SJSA1 (cell line): ENCODE measurements at places on chromosomes 7 and 10. TPM values are rescaled to one million over a fixed set of nuclear protein-coding genes. Genes with fewer than 3 reads are reported as not detected.

BUD23 gene
- total RNA-seq = 42.2 and 45.5 TPM in 2 replicates

DNA sequence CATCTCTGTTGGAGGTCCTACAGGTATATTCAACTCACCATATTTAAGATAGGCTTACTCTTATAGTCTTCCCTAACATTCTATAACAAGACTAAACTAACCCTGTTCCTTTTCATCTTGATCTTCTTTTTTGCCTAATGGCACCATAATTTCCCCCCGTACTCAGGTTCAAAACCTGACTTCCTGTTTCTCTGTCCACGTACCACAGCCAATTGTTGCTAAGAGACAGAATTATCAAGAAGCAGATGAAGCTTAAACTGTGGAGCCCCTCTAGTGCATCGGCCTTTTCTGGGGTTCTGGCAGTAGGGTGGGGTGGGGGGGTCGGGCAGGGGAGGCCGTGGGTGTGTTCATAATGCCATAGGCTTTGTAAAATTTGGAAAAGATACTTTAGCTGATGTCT is 109.2 kb downstream of the EVX1 start:
- H3K4me3 ChIP-seq = no peak overlapping the region
- no peak overlapping the region for H3K27ac ChIP-seq
- no peaks in the 10 kb centered on the region for H3K36me3 ChIP-seq

GRCh38 chr10:84539216-84539615 is 210.8 kb downstream of the CCSER2 start:
- no peak overlapping the region for H3K4me3 ChIP-seq
- peaks cover 47% of the 10 kb centered on the region for H3K4me1 ChIP-seq
- peak overlapping the region; percentile 99 for H3K27ac ChIP-seq
- peaks cover 8% of the 10 kb centered on the region; the same call in 1 of the 2 replicates for H3K36me3 ChIP-seq

DNA sequence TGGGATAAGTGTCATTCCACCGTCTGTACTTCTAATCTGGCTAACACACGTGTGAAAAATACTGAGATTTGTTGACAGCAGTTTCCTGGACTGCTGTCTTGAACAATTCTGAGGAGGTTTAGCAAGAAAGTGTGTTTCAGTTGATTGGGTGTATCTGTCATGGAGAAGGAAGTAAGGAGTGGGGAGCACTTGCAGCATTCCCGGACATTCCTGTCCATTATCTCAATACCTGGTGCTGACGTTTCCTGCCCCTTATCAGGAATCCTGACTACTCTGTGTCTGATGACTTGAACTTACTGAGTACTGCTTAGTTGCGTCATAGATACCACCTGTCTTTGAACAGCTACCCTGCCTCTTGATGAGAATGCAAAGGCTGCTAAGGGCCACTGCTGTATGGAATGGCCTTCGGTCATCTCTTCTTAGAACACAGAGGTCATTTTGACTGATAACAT is 72.0 kb upstream of the VKORC1L1 start:
- DNase-seq = no peak
- H3K4me1 ChIP-seq = peaks cover 24% of the 10 kb centered on the region

DNA sequence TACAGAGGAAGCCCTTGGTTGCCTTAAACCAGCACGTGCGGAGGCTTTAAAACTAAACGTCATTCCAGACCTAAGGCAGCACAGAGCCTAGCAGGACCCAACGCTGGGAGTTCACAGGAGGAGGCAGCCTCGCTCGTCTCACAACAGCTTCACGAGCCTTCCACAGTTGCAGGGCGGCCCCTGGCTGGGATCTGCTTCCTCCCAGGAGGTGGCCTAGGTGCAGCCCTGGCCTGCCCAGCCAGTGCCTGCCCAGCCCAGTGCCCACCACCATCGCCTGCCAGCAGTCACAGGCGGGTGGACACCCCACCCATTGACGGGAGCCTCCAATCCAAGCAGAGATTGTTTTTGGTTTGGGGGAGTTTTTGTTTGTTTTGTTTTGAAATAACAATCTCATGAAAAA is 96.5 kb downstream of the PTPRN2 start:
- DNase-seq = no peak
- no peaks in the 10 kb centered on the region for H3K27me3 ChIP-seq
- no peak overlapping the region for H3K4me3 ChIP-seq
- no peak overlapping the region for H3K27ac ChIP-seq

DNA sequence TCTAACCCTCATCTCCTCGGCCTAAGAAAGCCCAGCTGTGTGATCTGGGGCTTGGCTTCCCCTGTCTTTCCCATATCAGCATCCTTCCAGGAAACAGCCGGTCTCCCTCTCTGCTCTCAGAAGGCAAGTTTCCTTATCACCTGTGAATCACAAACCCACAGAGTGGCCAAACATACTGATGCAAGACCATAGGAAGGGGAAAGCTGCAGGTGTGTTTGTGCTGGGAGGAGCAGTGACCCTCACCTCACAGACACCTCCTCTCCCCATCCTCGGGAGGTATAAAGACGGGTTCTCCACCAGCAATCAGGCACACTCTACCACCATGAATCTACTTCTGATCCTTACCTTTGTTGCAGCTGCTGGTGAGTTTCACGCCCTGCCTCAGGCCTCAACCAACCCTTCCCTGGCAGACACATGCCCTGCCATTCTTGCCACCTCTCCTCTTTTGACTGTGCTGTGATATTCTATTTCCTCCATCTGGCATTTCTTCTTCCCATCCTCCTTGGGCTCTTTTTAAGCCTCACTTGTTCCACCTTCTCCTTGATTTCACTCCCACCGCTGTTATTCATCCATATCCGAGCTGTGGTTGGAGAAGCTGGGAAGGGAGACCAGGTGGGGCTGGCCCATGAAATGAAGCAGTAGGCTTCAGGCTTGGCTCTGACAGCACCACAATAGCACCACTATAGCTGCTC is at the start of gene PRSS2:
Gene PRSS2 (plus strand): TSS at position 310 of the 692 bp plus-strand sequence. CDS start 13 bp downstream, at position 323.
- H3K27ac ChIP-seq = no peak within 1 kb of the TSS
- no peaks in the 10 kb centered on the region for H3K36me3 ChIP-seq
- DNase-seq = no peak
- no peaks in the 10 kb centered on the region for H3K27me3 ChIP-seq
- H3K4me3 ChIP-seq = no peak within 1 kb of the TSS
- H3K4me1 ChIP-seq = peaks cover 20% of the 10 kb centered on the region
